Pancreas (tissue), 10 donors: ENCODE measurements at places on chromosomes 11 and 22. TPM values are rescaled to one million over a fixed set of nuclear protein-coding genes. Genes with fewer than 3 reads are reported as not detected.
A peak's percentile ranks its signal among the peaks of the same experiment; 100 is the strongest.

Gene DENND5A
- total RNA-seq: 21.5 TPM

Gene NECTIN1
- 14.8 TPM for total RNA-seq

DNA sequence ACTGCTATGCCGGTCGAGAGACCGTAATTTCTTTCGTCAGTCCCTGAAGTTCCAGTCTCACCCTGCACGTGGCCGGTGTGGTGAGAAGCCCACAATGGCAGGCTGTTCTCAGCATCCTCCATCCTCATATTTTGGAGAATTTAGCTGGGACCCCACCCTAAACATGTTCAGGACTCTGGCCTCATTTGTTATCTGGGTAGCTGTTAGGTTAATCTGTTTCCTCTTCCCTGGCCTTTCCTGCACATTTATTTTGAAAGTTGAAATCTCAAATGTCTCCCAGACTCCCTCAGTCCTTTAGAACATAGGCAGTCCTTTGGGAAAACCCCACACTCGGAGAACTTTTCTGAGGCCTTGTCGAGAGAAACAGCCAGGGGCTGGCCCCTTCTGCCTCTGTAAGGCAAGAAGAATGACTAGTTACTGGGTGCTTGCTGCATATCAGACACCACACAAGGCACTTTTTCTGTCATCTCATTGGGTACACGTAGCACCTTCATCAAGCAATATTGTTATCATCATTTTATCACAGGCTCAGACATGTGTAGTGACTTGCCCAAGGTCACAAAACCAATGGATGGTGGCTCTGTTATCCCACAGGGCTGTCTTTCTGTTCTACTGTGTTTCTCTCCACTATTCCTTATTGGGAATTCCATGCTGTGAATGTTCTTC is 109.3 kb upstream of the CRYBB3 start:
- DNase-seq: no peak
- no peaks in the 10 kb centered on the region for H3K36me3 ChIP-seq
- no peaks in the 10 kb centered on the region for H3K27me3 ChIP-seq
- no peak overlapping the region for H3K4me3 ChIP-seq
- H3K4me1 ChIP-seq: no peaks in the 10 kb centered on the region

GRCh38 chr11:12524865-12525264 is 147.5 kb downstream of the PARVA start:
- no peak overlapping the region for H3K4me3 ChIP-seq
- H3K27ac ChIP-seq: no peak overlapping the region
- no peak for DNase-seq
- H3K4me1 ChIP-seq: no peaks in the 10 kb centered on the region
- H3K27me3 ChIP-seq: no peaks in the 10 kb centered on the region

DNA sequence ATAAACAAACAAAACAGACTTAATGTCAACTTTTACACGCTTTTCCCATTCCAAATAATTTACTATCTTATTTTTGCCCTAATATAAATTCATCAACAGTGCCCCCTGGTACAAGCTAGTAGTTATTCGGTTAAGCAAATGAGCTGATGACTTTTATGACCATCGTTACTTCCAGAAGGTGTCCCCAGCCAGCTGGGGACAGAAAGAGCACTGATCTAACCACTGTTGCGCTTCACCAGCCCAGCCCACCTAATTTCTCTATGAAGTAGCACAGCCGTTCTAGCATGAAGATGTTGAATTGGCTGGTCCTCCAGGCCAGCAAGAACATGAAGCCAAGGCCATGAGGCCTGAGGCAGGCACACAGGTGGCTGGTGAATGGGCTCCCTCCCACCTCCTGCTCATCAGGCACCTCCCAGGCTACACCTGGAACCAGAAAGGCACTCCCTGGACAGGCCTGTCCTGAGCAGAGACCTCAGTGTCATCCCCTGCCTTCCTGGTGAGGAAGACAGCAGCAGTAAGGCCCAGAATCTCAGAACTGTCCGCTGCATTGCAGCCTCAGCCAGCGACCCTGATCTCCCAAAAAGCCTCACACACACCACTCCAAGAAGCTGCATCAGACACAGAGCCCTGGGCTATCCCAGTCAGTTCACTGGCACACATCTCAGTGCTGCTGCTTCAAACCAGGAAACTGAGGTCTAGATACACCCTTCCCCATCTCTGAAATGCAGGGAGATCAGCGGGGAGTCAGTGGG is 12.9 kb downstream of the GNB1L start:
- H3K27me3 ChIP-seq: no peaks in the 10 kb centered on the region
- H3K36me3 ChIP-seq: no peaks in the 10 kb centered on the region
- no peak overlapping the region for H3K4me3 ChIP-seq

DNA sequence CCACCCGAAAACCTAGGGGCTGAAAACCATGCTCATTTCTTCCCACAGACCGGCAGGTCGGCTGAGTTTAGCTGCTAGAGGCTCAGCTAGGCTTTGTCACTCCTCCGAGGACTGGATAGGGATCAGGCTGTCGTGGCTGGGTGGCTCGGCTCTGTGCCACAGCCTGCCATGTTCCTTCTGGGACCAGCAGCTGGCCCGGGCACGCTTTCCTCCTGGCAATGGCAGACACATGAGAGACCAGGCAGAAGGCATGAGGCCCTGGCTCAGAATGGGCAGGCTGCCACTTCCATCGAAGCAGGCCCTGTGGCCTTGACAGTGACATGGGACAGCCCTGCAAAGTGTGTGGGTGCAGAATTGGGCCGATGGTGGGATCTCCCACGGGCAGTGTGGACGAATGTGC is 20.9 kb downstream of the PARVG start:
- peak; percentile 36 for DNase-seq
- no peaks in the 10 kb centered on the region for H3K27me3 ChIP-seq
- no peak overlapping the region for H3K27ac ChIP-seq
- no peaks in the 10 kb centered on the region for H3K36me3 ChIP-seq
- no peak overlapping the region for H3K4me3 ChIP-seq
- no peaks in the 10 kb centered on the region for H3K4me1 ChIP-seq

- no peaks in the 10 kb centered on the region for H3K36me3 ChIP-seq
- H3K4me1 ChIP-seq: no peaks in the 10 kb centered on the region
- H3K27me3 ChIP-seq: no peaks in the 10 kb centered on the region
Measured at GRCh38 chr22:48510599-48510998, 1317.1 kb downstream of the BRD1 start.

- H3K4me1 ChIP-seq: peaks cover 3% of the 10 kb centered on the region
- peak overlapping the region; percentile 46 for H3K27ac ChIP-seq
- no peaks in the 10 kb centered on the region for H3K36me3 ChIP-seq
- DNase-seq: no peak
Measured at GRCh38 chr11:33734441-33735270, 1.6 kb downstream of the CD59 start.
